Smooth muscle cell of the brain vasculature (primary cell): ENCODE measurements at places on chromosomes 4 and X.

GRCh38 chrX:70262952-70263567 is 3.1 kb upstream of the P2RY4 start:
- DNase-seq, result no peak

DNA sequence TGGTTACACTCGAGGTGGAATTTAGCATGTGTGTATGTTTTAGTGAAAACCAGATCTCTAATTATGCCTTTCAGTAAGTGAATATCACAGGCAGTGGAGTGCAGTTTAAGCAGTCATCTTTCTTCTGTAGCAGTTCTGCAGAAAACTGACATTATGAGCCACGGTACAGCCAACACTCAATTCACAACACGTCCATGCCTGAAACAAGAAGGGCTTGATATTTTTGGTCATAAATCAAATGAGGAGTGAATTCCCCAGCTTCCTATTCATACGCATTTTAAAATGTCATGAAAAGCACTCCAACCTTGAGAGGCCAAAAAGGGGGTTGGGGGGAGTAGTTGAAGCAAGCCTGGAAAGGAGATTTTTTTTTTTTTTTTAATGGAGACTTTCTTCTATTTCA is 316.7 kb downstream of the ARHGAP10 start:
- no peak for DNase-seq

GRCh38 chrX:41588271-41588670 is 100.5 kb upstream of the GPR34 start:
- no peak for DNase-seq

- DNase-seq, result no peak
These were observed 781.0 kb upstream of the HTR2C start for GRCh38 chrX:113802837-113803236.

- no peak for DNase-seq
These were observed 195.2 kb upstream of the STK26 start for GRCh38 chrX:131827935-131828334.

- no peak for DNase-seq
These were observed 177.8 kb upstream of the ATP6AP2 start for GRCh38 chrX:40402831-40403533.

GRCh38 chrX:149881081-149881711 is at the start of gene MAGEA8:
TSS of gene MAGEA8 (plus strand) at chrX:149881183. CDS start at chrX:149884273, 3,090 bp downstream.
- DNase-seq, result no peak

DNA sequence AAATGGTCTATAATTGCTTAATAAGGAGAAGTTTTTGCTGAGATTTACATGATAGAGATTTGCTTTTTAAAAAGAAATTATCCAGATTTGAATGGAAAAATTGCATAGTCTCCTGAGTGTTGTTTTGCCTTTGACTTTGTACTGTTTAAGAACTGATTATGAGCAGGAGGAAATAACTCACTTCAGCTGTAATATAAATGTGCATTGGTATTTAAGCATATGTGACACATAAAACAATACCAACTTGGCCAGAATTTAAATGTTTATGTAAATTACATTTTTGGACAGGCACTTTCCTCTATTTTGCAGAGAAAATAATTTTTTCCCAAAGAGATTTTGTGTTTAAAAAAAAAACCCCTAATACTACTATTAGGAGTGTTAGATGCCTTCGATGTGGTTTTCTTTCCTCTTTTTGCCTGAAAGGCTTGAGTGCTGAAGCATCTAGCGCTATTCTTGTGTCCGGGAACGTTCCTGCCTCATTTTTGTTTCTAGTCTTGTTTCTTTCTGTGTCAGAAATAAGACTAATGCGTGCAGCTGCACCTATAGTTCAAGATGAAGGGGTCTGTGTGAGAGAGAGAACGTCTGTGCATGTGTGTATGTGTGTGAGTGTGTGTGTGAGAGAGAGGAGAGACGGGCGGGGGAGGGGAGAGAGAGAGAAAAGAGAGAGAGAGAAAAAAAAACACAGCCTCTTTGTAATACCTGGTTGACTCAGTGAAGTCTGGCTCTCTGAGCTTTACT is 60.8 kb downstream of the TBL1X start:
- no peak for DNase-seq

DNA sequence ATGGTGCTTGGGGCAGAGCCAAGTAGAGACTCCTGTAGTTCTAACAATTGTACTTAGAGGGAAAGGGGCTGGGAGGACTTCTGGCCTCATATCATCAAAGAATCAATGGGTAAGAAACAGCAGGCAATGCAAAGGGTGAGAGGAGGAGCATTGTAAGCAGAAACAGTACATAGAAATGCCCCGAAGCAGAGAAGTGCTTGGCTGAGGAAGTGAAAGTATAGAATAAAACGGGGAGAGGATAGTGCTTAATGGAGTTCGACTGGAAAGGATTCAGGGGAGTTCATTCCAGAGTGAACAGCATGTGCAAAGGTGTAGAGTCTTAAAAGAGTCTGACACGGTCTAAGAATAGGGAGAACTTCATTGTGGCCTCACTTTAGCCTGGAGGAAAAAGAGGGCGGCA is 103.0 kb downstream of the SYNPO2 start:
- no peak for DNase-seq

GRCh38 chrX:38796946-38797345 is 4.3 kb upstream of the MID1IP1 start:
- DNase-seq, result no peak

- no peak for DNase-seq
These were observed 26.9 kb upstream of the AMOT start for GRCh38 chrX:112867570-112867969.

GRCh38 chrX:7746856-7747255 is 96.1 kb upstream of the VCX start:
- DNase-seq, result peak; percentile 29

- DNase-seq, result no peak
These were observed 461.6 kb downstream of the AFF2 start for GRCh38 chrX:148961985-148962384.

- DNase-seq, result no peak
These were observed 67.0 kb downstream of the SLC7A11 start for GRCh38 chr4:138174981-138175794.

DNA sequence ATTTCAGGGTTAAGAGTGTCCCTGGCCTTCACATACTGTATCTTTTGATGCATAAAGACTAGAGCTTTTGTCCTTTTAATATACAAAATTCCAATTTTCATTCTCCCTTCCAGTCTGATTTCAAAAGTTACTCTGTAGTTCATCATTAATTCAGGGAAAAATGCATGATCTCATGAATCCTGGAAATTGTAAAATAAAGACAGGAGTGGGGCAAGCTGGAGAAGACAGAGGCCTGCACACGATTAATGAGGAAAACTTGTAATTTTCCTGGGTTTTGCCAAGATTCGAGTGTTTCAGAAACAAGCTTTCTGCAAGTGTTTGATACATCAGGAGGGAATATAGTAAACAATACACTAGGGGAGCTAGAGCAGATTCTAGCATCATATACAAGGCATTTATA is 947.9 kb downstream of the FAT4 start:
- DNase-seq, result no peak

DNA sequence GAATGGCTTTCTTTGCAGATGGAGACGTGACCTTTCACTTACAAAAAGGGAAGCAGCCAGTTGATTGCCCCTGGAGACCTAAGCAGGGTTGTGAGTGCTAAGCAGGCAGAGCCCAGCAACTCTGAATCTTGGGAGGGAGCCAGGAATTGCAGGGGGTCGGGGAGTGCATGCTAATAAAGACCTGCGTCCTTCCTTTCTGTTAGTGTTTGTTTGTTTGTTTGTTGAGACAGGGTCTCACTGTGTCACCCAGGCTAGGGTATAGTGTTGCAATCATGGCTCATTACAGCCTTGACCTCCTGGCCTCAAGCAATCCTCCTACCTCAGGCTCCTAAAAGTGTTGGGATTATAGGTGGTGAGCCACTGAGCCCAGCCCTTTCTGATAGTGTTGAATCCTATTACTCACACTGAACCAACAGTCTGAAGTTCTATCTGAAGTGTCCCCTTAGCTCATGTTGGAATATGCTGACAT is 137.4 kb downstream of the CEP135 start:
- DNase-seq, result peak; percentile 28

DNA sequence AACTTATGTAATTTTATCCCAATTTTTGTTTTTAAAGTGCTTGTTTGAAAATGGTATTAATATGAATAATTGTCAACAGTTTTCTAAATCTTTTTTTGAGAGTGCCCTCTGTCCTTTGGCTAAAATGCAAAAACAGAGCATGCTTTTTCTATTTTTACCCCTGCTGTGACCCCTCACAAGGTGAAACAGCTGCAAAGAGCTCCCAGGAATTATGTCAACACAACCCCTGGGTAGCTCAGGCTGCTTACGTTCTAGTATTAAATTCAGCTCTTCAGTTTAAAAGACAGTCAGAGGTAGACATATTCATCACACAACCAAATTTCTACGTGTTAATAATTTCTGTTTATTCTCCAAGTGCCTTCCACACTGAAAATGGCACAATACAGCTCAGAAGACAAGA is 367.5 kb downstream of the PRDM5 start:
- DNase-seq, result peak; percentile 55

DNA sequence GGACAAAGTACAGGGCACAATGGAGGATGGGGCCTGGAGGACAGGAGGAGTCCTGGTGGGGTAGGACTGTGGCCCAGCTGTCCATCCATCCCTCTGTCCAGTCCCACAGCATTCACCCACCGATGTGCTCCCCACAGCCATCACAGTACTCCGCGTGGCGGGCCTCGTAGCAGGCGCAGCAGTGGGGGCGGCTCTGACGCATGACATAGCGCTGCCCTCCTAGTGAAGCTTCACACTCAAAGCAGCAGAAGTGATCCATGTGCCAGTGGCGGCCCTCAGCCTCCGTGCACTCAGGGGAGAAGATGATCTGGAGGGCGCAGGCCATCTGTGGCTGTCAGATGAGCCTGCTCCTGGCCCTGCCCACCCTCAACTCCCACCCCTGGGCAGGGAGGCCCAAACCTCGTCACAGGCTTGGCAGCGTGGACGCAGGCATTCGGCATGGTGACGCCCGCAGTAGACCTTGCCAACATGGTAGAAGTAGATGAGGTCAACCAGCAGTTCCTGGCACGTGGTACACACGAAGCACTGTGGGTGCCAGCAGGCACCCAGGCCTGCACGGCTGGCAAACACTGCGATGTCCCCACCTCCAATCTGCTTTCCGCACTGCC is 6.3 kb downstream of the PLP2 start:
- no peak for DNase-seq

GRCh38 chr4:38821739-38822138 is 17.1 kb upstream of the TLR1 start:
- no peak for DNase-seq

DNA sequence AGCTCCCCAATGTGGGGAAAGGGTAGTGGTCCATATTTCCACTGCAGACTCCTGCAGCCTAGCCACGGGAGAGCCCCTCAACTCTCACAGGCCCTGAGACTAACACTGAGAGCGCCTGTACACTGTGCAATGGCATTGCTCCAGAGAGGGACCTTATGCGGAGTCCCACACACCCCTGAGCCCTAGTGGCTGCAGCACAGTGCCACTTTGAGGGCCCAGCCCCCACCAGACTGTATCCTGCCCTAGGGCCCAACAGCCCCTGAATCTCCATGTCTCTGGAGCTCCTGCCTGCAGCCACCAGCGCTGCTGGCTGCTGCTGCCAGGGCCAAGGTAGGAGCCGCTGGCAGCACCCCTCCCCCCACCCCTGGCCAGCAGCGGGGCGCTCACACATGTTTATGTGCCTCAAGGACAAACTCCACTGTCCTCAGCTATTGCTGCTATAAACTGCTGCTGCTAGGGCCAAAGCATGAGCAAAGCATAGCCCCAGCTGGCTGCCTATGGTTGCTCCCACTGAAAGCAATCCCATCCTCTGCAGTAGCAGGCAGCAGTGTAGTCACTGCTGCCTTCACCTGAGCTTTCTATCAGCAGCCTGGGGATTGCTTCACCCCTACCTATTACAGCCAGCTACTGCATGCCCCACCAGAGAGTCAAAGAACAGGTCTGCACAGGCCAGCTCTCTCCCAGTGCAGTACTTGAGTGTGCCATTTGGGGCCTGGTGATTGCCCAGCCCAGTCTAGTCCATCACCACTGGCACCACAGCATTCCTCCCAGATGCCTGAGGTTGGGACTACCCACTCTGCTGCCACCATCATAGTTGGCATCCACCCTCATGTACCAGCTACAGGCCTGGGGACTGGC is 24.3 kb downstream of the TMEM154 start:
- no peak for DNase-seq

- no peak for DNase-seq
These were observed 74.4 kb upstream of the PLAC1 start for GRCh38 chrX:134732676-134733075.

- DNase-seq, result no peak
These were observed 50.4 kb downstream of the CCDC160 start for GRCh38 chrX:134287346-134287745.

DNA sequence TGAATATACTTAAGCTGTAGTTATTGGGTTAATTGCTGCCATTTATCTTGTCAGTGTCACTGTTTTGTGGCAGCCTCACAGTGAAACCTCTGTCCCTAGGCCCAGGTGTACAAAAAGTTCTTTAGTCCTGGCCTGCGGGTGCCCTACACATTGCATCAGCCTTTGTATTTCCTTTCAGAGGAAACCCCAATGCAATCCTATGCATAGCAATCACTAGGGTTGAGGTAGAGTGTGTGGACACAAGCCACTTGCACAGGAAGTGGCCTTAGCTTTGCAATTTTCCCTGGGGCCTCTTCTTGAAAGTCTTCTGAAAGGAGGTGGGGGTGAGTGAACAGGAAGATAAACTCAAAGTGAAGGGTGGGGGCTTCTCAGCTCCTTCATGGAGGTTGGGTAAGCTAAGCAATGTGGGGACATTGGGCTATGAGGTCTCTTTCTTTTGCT is 27.8 kb downstream of the VSIG4 start:
- no peak for DNase-seq

- no peak for DNase-seq
These were observed 530.5 kb downstream of the FAM133A start for GRCh38 chrX:94204524-94204923.

GRCh38 chr4:14125375-14126129 is 498.0 kb upstream of the BOD1L1 start:
- no peak for DNase-seq

GRCh38 chr4:30867427-30867826 is 147.3 kb downstream of the PCDH7 start:
- no peak for DNase-seq

- DNase-seq, result no peak
These were observed 81.0 kb downstream of the MAGED4 start for GRCh38 chrX:52265713-52266112.

- no peak for DNase-seq
These were observed 18.2 kb downstream of the GPRASP1 start for GRCh38 chrX:102669526-102669925.

DNA sequence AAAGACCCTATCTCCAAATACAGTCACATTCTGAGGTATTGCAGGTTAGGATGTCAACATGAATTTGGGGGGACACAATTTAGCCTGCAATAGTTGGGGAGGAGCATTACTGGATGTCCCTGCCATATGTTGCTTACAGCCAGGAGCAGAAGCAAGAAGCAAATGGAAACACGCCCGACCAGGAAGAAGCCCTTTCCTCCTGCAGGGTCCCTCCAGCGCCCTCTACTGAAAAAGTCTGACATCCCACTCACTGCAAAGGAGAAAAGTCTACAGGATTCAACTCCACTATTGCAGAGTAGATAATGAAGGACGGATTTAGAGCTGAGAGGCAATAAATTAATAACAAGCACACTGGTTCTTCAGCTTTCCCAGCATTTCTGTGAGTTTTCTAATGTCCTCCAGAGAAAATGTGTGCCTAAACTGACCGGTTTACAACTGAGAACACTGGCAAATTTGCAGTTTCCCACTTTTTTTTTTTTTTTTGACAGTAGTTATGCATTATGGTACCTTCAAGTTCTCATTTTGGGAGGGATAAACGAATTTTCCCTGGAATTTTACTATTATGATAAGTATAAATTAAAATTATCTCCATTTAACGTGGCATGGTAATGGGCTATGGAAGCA is 31.7 kb downstream of the COQ2 start:
- DNase-seq, result no peak
